SJCRH30 (cell line): ENCODE measurements at places on chromosomes 11 and 22. TPM values are rescaled to one million over a fixed set of nuclear protein-coding genes. Genes with fewer than 3 reads are reported as not detected.

TPBGL gene
- total RNA-seq: not detected in 2 replicates

DNA sequence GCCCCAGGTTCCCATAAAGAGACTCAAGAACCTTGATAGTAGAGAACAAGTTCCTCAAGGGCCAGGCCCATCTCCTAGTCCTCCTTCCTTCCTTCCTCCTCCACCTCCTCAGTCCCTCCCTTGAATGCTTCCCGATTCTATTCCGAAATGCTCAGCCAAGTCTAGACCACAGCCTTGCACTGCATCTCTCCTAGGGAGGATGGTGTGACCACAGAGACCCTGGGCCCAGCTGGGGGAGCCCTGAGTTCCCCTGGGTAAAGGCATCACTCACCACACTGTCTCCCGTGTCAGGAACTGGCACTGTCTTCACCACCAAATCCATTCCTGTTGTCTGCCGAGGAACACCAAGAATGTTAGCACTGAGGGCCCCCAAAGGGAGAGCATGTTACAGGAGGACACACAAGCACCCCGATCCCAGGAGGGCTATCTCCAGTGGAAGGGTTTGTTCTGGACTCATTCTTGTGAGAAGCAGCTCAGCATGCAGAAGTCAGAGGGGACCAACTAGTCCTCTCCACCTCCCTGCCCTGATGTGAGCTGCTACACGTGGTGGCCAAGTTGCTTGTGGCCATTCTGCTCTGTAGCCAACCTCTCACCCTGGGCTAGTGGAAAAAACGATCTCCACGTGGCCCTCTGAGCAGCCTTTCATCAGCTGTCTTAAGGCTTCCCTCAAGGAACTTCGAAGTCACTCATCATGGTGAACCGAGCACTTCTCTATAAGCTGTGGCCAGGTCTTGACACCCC is 8.7 kb downstream of the IFT27 start:
- DNase-seq: no peak

GRCh38 chr11:75820645-75821044 is 5.6 kb downstream of the UVRAG start:
- DNase-seq: no peak

MFNG gene
- total RNA-seq: 0.36 and 1.1 TPM in 2 replicates

DNA sequence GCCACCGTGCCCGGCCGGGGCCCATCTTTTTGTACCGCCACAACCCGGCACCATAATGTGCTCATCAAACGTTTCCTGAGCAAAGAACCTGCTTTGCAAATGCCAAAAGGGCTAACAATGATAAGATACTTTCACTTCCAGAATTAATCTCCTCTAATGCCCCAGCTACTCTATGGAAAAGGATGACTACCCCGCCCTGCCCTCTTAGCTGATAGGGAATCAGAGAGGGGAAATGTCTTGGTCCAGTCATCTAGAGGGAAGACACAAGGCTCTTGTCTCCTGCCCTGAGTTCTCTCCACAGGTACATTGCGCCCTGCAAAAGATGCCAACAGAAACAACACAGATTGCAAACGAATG is 586 bp downstream of the TTLL1 start:
- DNase-seq: peak; percentile 29

NLRP10 gene
- total RNA-seq: not detected in 2 replicates

DNA sequence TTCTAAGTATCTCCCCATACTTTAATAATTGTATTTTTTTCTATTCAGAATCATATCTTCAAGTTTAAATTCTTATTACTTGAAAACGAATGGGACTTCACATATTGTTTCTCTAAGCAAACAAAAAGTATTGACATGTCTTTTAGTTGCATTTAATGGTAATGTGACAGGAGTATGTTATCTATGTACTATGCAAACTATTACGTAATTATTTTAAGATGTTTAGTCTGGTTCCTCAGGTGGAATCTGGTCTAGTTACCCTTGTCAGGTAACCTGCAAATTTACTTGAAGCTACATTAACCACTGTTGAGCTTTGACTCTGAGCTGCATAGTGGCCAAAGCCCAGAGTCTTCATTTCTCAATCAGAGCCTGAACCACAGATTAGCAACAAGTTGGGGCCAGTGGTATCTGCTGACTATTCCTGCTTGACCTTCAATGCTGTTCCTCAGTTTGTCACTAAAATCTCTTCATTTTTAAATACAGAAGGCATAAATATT is 110.6 kb downstream of the ATM start:
- no peak for DNase-seq

DNA sequence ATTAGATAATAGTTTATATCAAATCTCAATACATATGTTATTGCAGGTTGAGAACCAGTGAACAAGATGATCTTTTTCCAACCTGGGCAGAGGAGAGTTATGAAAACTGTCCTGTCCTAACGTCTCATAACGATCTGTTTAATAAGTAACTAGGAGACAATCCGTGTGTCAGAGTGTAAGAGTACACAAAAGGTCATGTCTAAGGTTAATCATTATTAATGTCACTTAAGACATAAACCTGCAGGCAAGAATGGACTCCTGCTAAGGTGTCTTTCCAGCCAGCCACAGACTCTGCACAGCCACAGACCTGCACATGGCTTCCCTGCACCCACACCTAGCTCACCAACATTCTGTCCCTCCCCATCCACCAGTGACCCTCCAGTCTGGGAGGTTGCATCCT is 10.1 kb downstream of the SLC5A4 start:
- no peak for DNase-seq

DNA sequence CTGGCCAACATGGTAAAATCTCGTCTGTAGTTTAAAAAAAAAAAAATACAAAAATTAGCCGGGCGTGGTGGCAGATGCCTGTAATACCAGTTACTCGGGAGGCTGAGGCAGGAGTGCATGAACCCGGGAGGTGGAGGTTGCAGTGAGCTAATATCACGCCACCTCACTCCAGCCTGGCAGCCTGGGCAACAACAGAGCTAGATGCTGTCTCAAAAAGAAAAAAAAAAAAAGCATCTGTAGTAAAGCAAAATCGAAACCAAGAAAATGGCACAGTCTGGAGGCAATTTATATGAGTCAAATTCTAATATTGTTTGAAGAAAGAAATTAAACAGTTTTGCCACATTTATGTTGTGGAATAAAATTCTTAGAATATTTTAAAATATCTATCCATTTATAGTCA is 365.0 kb upstream of the CHORDC1 start:
- no peak for DNase-seq

GRCh38 chr11:75616281-75616680 is 52.6 kb downstream of the MAP6 start:
- no peak for DNase-seq

DNA sequence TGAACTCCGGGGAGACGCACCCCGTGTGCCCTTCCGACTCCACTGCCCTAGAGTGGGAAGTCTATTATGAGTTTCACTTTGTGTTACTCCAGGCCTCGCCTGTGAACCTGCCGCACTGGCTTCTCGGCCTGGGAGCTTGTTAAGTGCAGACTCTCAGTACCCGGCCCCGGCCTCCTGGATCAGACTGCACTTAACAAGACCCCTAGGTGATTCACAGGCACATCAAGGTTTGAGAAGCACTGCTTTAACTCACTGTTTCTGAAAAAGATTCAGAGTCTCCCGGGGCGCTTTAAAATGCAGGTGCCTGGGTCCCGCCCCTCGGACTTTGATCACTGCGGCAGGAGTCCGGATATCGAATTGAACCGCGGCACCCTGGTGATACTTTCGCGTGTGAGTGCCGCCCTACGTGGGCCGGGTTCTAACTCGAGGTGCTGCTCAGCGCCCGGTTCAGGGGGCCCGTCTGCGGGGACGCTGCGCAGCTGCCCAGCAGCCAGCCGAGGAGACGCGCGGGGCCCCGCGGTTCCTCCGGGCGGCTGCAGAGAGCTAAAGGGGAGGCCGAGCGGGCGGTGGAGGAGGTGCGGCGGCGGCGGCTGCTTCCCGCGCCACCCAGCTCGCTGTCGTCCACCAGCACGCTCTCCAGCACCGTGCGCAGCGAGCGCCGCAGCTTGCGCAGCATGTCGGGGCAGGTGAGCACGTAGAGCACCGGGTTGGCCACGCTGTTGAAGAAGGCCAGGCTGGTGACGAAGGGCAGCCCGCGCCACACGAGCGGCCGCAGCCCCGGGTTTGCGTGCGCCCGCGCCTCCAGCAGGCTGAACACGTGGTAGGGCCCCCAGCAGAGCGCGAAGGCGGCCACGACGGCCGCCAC is 3.4 kb downstream of the PTGDR2 start:
- no peak for DNase-seq

GRCh38 chr22:48320683-48321451 is 1506.8 kb downstream of the BRD1 start:
- no peak for DNase-seq

MPPED1 gene
- not detected in 2 replicates for total RNA-seq

DNA sequence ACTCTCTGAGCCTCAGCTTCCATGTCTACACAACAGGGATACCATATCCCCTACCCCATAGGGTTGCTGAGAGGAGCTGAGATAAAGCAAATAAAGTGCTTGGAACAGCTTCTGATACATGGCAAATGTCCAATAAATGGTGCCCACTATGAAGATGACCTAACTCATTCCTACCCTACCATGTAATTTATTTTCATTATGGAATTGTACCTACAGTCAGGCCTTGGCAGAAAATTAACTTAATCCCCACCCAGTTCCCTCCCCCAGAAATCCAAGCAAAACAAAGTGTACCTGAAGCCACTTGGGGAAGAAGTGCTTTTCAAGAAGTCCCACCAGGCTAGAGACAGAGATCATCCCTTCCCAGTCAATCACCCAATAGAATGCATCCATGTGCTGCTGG is 10.8 kb downstream of the SRRD start:
- DNase-seq: no peak

KCNE3 gene
- not detected in 2 replicates for total RNA-seq

- DNase-seq: no peak
These were observed 21.2 kb downstream of the GRAMD1B start for GRCh38 chr11:123451183-123451781.

APOL3 gene
- 0.08 TPM in 1 of 2 replicates, not detected in the other for total RNA-seq

NNMT gene
- 51.2 and 59.6 TPM in 2 replicates for total RNA-seq

DNA sequence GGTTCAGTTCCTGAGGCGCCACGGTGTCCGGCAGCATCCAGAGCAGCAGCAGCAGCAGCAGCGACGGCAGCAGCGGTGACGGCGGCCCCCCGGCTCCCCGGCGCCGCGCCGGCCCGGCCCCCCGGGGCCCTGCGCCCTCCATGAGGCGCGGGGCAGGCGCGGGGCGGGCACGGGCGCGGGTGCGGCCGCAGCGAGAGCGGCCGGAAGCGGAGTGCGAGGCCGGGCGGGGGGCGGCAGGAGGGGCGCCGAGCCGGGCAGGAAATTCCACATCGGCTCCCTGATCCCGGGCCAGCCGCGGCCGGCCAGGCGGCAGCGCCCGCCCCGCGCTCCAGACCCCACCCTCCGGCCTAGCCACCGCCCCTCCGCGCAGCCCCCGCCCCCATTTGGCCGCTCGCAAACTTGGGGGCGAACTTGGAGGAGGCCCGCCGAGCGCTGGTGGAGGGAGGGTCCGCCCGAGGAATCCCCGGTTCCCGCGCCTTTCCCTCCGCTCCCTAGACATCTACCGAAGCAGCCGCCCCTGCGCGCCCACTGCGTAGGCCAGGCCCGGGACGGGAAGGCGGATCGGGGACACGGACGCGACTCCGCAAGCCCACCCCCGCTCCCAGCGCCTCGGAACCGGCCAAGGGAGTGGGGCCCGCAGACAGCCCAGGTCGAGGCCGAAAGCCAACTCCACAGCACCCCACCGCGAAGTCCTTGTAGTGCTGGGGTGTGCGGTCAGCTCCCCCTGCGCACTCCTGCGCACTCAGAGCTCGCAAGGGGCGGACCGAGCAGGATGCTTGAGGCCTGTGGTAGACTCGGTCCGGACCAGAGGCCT is at the start of gene SCARF2:
TSS of gene SCARF2 (minus strand) at position 213 of the 814 bp plus-strand sequence. CDS start at position 142, 71 bp downstream.
- peak; percentile 65 for DNase-seq
